Esophagus squamous epithelium (tissue), 5 donors: ENCODE measurements at places on chromosomes 3 and 15.

DNA sequence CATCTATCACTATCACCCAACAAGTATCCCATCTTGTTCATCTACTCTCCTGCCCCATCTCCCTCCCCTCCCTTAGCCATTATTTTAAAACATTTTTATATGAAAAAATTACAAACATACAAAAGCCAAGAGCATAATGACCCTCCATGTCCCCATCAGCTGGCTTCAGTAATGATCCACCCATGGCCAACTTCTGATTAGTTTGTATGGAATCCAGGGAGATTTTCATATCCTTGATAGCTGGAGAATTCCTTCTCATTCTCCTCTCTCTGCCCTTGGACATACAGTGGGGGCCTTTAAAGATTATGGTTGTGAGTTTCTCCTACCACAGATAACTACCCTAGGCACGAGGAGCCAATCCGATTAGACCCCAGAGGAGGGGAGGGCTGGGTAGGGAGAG, 40.2 kb downstream of the IRAK2 start:
- no peak for DNase-seq

GRCh38 chr3:171412054-171412453, 48.2 kb downstream of the TNIK start:
- DNase-seq, result no peak

GRCh38 chr3:126758026-126758425, 54.0 kb downstream of the CHCHD6 start:
- no peak for DNase-seq

- no peak for DNase-seq
These were observed 24.6 kb downstream of the OPA1 start for GRCh38 chr3:193617628-193618027.

GRCh38 chr3:9581742-9582141, 28.1 kb upstream of the LHFPL4 start:
- no peak for DNase-seq

GRCh38 chr3:181570472-181570871, 141.3 kb upstream of the SOX2 start:
- DNase-seq, result no peak
